Fibroblast of the aortic adventitia (primary cell): ENCODE measurements at places on chromosomes 7 and 10. TPM values are rescaled to one million over a fixed set of nuclear protein-coding genes. Genes with fewer than 3 reads are reported as not detected.

The RSU1 gene
- 32.5 and 155 TPM in 2 replicates for total RNA-seq

The CALHM1 gene
- not detected in 2 replicates for total RNA-seq

The PPP1R9A gene
- total RNA-seq = 0.45 and 0.49 TPM in 2 replicates

The DDC gene
- not detected in 2 replicates for total RNA-seq

The GCK gene
- total RNA-seq = 0.36 TPM in 1 of 2 replicates, not detected in the other

The CUTC gene
- total RNA-seq = 18.3 and 25.0 TPM in 2 replicates

The GPR26 gene
- under 0.01 TPM in 1 of 2 replicates, not detected in the other for total RNA-seq

The AGMO gene
- 0.18 TPM in 1 of 2 replicates, not detected in the other for total RNA-seq

The ABCB1 gene
- total RNA-seq = 0.08 and 0.36 TPM in 2 replicates

The CPEB3 gene
- 0.99 and 1.7 TPM in 2 replicates for total RNA-seq

The PKD2L1 gene
- not detected in 2 replicates for total RNA-seq

The TRIM50 gene
- total RNA-seq = not detected in 2 replicates

The PDK4 gene
- 0.72 and 4.5 TPM in 2 replicates for total RNA-seq

The CRYGN gene
- total RNA-seq = 0.09 and 0.16 TPM in 2 replicates

The TFR2 gene
- 0.08 and 1.2 TPM in 2 replicates for total RNA-seq

The SPDYE11 gene
- 0.08 TPM in 1 of 2 replicates, not detected in the other for total RNA-seq

The MKI67 gene
- total RNA-seq = 1.6 and 38.7 TPM in 2 replicates

The SLC26A3 gene
- not detected in 2 replicates for total RNA-seq

The DPP6 gene
- not detected in 2 replicates for total RNA-seq

The MYH16 gene
- total RNA-seq = not detected in 2 replicates

The PRSS37 gene
- total RNA-seq = not detected in 2 replicates

The NEUROD6 gene
- not detected in 2 replicates for total RNA-seq

The EN2 gene
- total RNA-seq = under 0.01 TPM in 1 of 2 replicates, not detected in the other

The PRRT4 gene
- 0.27 and 0.82 TPM in 2 replicates for total RNA-seq

The DOCK4 gene
- total RNA-seq = 7.6 and 25.9 TPM in 2 replicates

The HTRA1 gene
- total RNA-seq = 55.5 and 156 TPM in 2 replicates

The CLDN3 gene
- not detected in 2 replicates for total RNA-seq

The PDE6C gene
- not detected in 2 replicates for total RNA-seq

The BHLHA15 gene
- not detected in 2 replicates for total RNA-seq

The NKX1-2 gene
- total RNA-seq = not detected in 2 replicates

The LYZL2 gene
- total RNA-seq = not detected in 2 replicates

The CLDN15 gene
- 3.0 TPM in 2 replicates for total RNA-seq

The MYOF gene
- 381 and 408 TPM in 2 replicates for total RNA-seq

The AGBL3 gene
- total RNA-seq = 0.41 and 2.9 TPM in 2 replicates

The ZNF117 gene
- 5.1 and 7.9 TPM in 2 replicates for total RNA-seq

The CYP2C9 gene
- not detected in 2 replicates for total RNA-seq

The MARCHF5 gene
- total RNA-seq = 13.5 and 14.0 TPM in 2 replicates

The VSTM2A gene
- not detected in 2 replicates for total RNA-seq

The C10orf53 gene
- total RNA-seq = not detected in 2 replicates

The CYP26C1 gene
- 0.09 TPM in 1 of 2 replicates, not detected in the other for total RNA-seq

The CADPS2 gene
- 16.0 and 26.9 TPM in 2 replicates for total RNA-seq

The TUBB8 gene
- total RNA-seq = not detected in 2 replicates

The OR2A7 gene
- total RNA-seq = 0.81 and 0.98 TPM in 2 replicates

The SMNDC1 gene
- 8.9 and 27.5 TPM in 2 replicates for total RNA-seq

The BTBD16 gene
- total RNA-seq = 0.09 TPM in 1 of 2 replicates, not detected in the other

The SFRP4 gene
- 40.9 and 171 TPM in 2 replicates for total RNA-seq
